ENCODE measurements at places on chromosomes 7 and 10.

- DNase-seq, result no peak
Observed at GRCh38 chr10:42973870-42974692, 102.8 kb upstream of the RET start.

GRCh38 chr10:105952153-105952552 is 1212.4 kb downstream of the SORCS1 start:
- peak; percentile 86 for DNase-seq

DNA sequence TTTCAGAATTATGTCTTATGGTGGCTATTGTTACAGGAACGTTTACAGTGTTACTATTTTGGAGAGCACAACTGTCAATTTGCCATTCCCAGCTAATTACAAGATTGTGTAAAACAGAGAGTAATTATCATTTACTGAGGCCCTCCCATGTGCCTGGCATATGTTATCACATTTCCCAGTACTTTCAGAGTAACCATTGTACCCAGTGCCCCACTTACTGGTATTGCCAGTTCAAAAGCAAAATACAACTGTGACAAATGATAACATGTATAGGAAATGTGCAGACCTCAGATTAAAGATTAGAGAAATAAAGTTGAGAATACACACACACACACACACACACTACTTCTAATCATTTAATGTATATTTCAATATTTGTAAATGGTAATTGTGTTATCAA is 572.5 kb downstream of the POM121L12 start:
- no peak for DNase-seq

DNA sequence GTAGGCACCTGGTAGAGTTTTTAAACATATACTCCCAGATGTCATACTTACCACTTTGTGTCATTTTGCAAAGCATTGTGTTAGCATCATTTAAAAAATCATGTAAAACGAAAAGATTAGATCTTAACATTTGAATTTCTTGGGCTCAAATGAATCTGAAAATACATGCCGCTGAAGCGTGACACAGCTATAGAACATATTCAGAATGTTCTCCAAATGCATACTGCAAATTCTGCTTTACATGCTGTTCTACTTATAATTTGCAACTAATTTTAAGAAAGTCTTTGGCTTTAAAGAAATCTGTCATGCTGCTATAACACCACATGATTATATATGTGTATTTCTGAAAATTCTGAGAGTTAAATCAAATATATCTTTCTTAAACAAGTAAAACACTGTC is 109.2 kb upstream of the CAV2 start:
- no peak for DNase-seq

DNA sequence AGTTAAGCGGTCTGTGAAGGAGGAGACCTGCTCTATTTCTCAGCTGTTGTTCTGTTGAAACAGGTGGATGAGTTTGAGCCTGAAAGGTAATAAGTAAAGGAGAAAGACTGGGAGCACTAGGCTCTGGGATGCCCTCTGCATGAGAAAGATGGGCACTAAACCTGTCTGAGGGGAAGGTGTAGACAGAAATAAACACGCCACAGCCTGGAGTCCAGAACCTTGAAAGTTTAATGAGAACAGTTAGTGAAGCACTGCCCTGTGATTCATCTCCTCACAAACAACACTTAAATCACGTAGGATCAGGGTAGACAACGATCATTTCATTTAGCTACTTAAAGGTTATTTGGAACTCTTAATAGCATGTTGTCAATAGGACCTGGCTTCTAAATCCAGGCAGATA is 193.1 kb downstream of the PHTF2 start:
- no peak for DNase-seq

DNA sequence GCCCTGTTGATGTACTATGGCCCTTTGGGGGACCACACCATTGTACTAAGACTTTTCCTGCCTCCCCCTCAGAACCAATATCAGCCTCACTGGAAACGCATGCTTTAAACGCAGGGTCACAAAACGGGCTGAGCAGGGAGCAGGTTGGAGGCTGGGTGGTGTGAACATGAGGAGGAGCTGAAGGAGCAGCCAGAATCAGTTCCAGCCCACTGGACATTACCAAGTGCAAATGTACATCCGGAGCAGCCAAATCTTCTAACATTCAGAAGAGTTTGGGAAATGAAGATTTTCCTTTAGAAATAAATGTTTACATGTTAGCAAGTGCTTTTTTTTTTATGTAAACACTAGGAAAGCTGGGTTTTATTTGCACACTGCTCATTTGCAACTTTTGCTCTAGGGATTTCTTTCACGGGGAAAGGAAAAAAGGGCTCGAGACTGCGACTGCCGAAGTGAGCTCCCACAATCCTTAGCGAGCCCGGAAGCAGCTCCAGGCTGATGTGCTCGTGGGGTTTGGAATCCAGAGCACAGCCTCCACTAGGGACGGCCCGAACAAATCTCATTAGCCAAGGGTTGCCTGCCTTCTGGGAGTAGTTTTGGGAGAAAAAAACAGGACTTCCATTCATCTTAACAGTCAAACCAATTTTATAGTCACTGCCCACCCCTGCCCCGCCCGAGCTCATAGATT is 108.0 kb upstream of the YAE1 start:
- DNase-seq, result no peak

DNA sequence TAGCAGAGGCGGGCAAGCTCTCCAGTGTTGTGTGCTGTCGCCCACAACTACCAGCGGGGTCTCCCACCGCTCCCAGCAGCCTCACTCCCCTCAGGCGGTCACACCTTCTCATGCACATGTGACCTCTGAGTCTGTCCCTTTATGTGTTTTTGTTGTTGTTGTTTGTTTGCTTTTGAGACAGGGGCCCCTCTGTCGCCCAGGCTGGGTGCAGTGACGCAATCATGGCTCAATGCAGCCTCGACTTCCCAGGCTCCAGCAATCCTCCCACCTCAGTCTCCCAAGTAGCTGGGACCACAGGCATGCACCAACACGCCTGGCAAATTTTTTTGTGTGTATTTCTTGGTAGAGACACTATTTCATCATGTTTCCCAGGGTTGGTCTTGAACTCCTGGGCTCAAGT is 1.5 kb downstream of the CPSF4 start:
- DNase-seq, result no peak

DNA sequence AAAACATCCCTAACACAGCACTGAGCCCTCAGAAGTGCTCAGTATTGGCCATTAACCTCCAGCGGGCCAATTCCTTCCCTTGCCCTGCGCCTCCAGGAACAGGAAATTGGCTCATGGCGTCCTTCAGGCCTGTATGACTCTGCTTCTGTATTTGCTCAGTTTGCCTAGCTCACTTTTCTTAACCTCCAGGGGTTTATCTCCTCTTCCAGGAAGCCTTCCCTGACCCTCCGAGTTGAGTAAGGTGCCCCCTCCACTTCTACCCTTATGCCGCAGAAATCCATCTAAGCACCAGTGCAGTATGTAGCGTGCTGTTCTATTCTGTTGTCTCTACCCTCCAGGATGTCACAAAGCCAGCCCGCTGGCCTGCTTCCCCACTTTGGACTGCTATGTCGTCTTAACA is 1.1 kb upstream of the SFXN4 start:
- DNase-seq, result no peak

- DNase-seq, result peak; percentile 62
Observed at GRCh38 chr7:155796381-155797261, 15.6 kb downstream of the SHH start.

- no peak for DNase-seq
Observed at GRCh38 chr10:71321386-71321785, 2.3 kb downstream of the SLC29A3 start.

DNA sequence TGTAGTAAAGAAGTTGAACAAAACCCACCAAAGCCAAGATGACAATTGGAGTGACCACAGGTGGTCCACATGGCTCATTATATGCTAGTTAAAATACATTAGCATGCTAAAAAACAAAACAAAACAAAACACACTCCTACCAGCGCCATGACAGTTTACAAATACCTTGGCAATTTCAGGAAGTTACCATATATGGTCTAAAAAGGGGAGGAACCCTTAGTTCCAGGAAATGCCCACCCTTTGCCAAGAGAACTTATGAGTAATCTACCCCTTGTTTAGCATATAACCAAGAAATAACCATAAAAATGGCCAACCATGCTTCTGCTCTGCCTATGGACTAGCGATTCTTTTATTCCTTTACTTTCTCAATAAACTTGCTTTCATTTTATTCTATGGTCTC is 979.1 kb upstream of the POT1 start:
- DNase-seq, result peak; percentile 3

DNA sequence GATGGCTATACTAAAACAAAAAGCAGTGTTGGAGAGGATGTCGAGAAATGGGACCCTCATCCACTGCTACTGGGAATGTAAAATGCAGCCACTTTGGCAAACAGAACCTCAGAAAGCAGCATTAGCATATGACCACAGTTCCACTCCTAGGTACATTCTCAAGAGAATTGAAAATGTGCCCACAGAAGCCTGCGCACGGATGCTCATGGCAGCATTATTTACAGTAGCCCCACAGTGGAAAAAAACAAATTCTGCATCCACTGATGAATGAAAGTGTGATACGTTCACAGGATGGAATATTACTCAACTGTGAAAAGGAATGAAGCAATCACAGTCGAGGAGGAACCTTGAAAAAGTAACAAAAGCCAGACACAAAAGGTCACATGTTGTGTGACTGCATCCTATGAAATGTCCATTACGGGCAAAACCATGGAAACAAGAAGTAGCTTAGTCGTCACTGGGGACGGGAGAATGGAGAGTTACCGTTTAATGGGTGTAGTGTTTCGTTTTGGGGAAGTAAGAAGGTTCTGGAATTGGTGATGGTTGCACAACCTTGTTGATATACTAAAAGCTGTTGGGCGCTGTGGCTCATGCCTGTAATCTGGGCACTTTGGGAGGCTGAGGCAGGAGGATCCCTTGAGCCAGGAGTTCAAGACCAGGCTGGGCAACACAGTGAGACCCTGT is 2.5 kb upstream of the UPK3B start:
- DNase-seq, result no peak

DNA sequence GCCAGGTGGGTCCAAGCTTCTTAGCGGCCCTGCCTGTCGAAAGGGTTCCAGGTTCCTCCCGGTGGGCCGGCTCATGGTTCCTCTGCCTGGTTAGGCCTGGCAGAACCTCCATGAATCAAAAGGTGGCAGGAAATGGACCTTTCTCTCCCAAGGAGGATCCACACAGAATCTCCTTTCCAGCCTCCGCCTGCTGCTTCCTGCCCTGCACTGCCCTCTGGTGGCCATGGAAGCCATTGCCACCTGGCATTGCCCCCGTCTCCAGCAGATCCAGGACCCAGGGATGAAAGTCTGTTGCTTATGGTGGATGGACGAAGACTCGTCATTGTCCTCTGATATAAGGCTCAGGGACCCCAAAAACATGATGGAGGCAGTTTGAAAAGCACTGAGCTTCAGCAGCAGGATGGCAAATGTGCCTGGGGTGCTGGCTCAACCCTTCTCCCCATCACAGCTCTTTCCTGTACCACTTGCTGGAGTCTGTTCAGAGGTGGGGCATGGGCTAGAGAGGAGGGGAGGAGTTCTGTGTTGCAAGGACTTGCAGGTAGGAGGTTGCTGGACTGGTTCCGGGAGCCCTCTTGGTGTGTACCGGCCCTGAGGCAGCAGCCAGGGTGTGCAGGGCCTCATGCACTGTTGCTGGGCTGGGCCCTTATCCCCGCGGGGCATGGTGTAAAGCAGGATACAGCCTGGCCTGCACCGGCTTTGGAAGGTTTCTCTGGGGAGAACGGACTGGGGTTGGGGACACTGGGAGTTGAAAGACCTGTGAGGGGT is 11.3 kb upstream of the INMT start:
- DNase-seq, result peak; percentile 67

GRCh38 chr7:19648791-19649190 is 60.0 kb downstream of the POLR1F start:
- no peak for DNase-seq

DNA sequence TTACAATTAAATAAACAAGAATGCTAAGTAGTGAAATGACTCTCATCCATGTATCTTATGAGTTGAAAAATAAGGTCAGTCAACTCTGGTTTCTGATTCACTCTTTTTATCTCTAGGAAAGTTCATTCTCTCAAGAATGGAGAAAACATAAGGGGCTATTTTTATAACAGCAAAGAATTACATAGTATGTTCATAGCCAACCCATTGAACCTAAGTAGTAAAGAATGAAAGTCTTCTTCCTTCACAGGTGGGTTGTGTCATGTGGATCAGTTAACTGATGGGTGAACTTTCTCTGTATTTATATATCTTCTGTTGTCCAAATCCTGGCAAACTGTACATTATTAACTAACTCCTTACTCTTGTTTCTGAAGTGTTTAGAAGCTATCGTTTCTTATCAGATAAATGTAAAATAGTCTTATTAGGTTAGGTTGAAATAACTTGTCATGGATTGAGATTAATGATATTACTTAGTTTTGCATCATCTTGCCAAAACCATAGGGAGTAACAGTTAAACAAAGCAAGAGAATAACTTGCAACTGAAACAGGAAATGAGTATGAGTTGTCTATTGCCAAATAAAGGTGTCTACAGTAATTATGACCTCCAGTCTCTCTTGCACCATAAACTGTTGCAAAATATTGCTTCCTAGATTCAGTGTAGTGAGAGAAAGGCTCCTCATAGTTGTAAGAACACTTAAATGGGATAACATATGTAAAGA is 86.8 kb downstream of the ANKRD7 start:
- peak; percentile 23 for DNase-seq

DNA sequence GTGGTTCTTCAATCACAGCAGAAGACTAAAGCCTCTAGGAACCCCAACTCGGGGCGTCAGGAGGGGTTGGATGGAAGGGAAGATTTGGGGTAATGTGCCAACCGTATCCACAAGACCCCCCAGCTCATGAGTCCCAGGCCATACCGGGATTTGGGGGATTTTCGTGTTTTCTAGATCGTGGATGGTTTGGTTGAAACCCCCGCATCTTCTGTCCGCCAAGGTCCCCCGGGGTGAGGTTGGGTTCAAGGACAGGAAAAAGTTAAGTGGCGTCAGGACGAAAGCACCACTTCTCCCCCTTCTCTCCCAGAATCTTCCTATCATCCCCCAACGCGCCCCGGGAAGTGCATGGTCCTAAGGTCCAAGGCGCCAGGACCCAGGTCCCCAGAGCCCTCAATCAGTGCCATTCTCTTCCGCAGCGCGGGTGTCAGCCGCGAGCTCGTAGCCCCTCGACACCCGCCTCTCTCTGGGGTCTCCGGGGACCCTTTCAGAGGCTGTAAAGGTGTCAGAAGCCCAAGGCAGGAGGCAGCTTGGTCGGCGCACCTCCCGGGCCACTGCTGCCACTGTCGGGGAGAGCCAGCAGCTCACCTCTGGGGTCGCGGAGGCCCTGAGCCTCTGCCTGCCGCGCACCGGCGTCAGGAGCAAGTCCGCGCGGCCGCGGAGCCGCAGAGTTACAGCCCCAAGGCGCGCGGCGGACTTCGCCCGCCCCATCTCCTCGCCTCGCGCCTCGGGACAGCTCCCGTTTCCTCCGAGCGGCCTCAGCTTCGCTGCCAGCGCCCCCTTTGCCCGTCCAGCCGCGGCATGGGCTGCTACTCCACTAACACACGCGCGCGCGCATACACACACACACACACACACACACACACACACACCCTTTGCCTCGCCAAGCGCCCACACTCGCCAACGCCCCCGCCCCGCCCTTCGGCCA is 1.5 kb downstream of the MKX start:
- no peak for DNase-seq
